ENCODE measurements at places on chromosomes 5 and 9.

GRCh38 chr9:110844121-110844520 lies 175.5 kb downstream of the MUSK start:
- no peaks in the 10 kb centered on the region for H3K36me3 ChIP-seq
- no peak overlapping the region for H3K27ac ChIP-seq
- H3K4me3 ChIP-seq: no peak overlapping the region
- no peaks in the 10 kb centered on the region for H3K27me3 ChIP-seq
- H3K4me1 ChIP-seq: peaks cover 6% of the 10 kb centered on the region
- DNase-seq: no peak

GRCh38 chr5:14574096-14574495 lies 7.5 kb upstream of the OTULINL start:
- H3K27ac ChIP-seq: no peak overlapping the region
- H3K4me1 ChIP-seq: no peaks in the 10 kb centered on the region
- no peaks in the 10 kb centered on the region for H3K27me3 ChIP-seq
- DNase-seq: no peak
- no peak overlapping the region for H3K4me3 ChIP-seq
- no peaks in the 10 kb centered on the region for H3K36me3 ChIP-seq

- no peaks in the 10 kb centered on the region for H3K36me3 ChIP-seq
- DNase-seq: no peak
- no peaks in the 10 kb centered on the region for H3K4me1 ChIP-seq
- H3K27ac ChIP-seq: no peak overlapping the region
These were observed 47.7 kb downstream of the SH3TC2 start for GRCh38 chr5:149015126-149015525.

DNA sequence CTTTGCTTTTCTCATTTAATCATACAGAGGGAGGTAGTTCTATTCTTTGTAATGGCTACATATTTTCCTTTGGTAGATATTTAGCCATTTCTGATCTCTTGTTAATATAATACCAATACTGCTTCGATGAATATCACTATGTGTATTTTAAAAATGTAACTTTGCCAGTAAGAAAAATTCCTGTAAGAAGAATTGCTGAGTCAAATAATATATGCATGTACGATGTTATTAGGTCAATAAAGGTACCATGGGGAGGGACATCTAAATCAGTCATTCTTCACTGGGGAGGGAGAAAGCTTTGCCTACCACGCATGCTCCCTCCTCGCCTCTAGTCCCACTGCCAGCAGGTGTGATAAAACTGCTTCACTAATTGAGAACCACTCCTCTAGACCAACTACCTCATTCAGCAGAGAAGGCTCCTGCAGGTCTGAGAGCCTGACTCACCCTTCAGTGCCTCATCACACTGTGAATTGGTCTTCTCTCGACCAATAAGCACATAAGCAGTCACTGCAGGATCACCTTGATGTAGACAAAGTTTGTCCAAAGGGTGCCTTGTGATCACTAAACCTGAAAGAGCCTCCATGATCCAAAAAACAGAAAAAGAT lies 56.1 kb upstream of the TBCA start:
- DNase-seq: no peak
- H3K27ac ChIP-seq: no peak overlapping the region
- peaks cover 7% of the 10 kb centered on the region for H3K27me3 ChIP-seq
- no peaks in the 10 kb centered on the region for H3K4me1 ChIP-seq
- no peaks in the 10 kb centered on the region for H3K36me3 ChIP-seq

DNA sequence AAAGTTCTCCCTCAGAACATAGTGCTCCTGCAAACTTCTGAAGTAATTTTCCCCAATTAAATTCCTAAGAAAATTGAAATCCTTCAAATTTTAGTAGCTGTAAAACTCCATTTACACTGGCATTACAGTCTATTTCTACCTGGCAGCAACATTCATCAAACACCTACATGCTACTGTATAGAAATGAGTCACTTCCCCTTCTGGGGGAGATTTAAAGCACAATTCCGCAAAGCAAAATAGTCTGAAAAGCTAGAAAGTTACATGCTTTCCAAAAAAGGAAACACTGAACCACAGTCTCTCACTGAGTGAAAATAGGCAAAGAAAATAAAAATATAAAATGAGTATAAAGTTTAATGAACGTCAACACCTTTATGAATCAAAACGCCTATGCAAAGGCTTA lies 43.3 kb downstream of the MCTP1 start:
- H3K4me3 ChIP-seq: no peak overlapping the region
- H3K4me1 ChIP-seq: no peaks in the 10 kb centered on the region
- no peak for DNase-seq
- H3K27me3 ChIP-seq: no peaks in the 10 kb centered on the region
- no peak overlapping the region for H3K27ac ChIP-seq

DNA sequence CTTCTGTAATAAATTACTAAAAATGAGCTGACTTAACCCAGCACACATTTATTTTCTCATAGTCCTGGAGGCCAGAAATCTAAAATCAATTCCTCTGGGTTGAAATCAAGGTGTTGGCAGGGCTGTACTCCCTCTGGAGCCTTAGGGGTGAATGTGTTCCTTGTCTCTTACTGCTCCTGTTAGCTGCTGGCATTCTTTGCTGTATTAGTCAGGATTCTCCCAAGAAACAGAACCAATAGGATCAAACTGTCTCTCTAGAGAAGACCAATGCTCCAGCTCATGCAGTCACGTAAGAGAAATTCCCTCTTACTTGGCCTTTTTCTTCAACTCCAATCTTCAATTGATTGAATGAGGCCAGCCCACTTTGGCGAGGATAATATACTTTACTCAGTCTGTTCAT lies 15.3 kb upstream of the CD180 start:
- H3K27me3 ChIP-seq: no peaks in the 10 kb centered on the region
- H3K27ac ChIP-seq: no peak overlapping the region
- H3K4me3 ChIP-seq: no peak overlapping the region
- no peaks in the 10 kb centered on the region for H3K36me3 ChIP-seq
- H3K4me1 ChIP-seq: no peaks in the 10 kb centered on the region

DNA sequence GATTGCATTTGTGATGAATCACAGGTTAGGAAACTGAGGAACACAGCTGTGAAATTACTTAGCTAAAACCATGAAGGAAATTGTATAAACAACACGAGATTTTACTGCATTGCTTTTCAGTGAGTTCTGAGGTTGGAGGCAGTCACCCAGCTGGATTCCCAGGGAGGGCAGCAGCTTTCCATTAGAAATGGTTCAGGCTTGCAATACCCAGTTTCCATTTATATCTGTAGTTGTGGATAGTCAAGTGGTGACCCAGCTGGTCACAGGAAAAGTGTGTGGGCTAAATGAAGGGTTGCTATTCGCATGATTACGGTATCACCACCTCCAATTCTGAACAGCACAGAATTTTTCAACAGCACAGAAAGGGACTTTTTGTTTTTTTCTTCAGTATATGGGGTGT lies 34.3 kb upstream of the SPATA31D4 start:
- no peaks in the 10 kb centered on the region for H3K36me3 ChIP-seq
- no peaks in the 10 kb centered on the region for H3K4me1 ChIP-seq
- no peak overlapping the region for H3K4me3 ChIP-seq
- H3K27me3 ChIP-seq: no peaks in the 10 kb centered on the region
- no peak for DNase-seq
- no peak overlapping the region for H3K27ac ChIP-seq

DNA sequence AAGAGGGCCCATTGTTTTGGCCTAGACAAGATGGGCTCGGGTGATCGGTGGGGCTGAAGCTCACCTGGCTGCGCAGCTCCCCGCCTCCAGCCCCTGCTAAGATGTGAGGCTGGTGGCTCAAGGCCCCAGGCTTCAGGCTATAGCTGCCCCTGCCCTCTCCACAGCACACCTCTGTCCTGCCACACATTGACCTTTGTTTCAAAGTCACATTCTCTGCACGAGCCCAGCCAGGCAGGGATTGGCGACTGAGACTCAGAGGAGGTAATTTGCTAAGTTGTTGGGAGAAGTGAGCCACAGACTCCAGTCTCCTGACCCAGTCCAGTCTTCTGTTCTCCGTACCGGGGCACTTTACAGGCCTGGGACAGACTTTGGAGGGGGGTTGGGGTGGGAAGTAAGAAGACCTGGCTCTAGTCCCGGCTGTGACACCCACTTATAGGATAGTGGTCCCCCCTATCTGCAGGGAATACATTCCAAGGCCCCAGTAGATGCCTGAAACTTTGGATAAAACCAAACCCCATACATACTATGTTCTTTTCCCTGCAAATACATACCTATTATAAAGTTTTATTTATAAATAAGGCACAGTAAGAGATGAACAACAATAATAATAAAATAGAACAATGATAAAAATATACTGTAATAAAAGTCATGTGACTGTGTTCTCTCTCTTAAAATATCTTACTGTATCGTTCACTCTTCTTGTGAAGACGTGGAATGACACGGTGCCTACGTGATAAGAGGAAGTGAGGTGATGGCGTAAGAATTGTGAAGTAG lies 13.3 kb downstream of the PDGFRB start:
- no peaks in the 10 kb centered on the region for H3K36me3 ChIP-seq
- H3K4me1 ChIP-seq: peaks cover 3% of the 10 kb centered on the region
- H3K27me3 ChIP-seq: no peaks in the 10 kb centered on the region
- DNase-seq: no peak
- H3K4me3 ChIP-seq: no peak overlapping the region
- H3K27ac ChIP-seq: peak overlapping the region; percentile 99

GRCh38 chr5:65068410-65068809 lies 299.7 kb downstream of the CWC27 start:
- no peaks in the 10 kb centered on the region for H3K36me3 ChIP-seq
- peaks cover 10% of the 10 kb centered on the region for H3K4me1 ChIP-seq
- H3K27ac ChIP-seq: no peak overlapping the region
- H3K4me3 ChIP-seq: no peak overlapping the region

Data from tibial nerve (tissue), 4 donors.